ENCODE measurements at places on chromosomes 7 and 10.

- DNase-seq, result no peak
Measured at GRCh38 chr10:107398115-107398514, 233.6 kb upstream of the SORCS1 start.

- no peak for DNase-seq
Measured at GRCh38 chr7:143229054-143229790, 7.4 kb downstream of the TAS2R40 start.

GRCh38 chr7:80732630-80733029, 94.2 kb downstream of the CD36 start:
- no peak for DNase-seq

DNA sequence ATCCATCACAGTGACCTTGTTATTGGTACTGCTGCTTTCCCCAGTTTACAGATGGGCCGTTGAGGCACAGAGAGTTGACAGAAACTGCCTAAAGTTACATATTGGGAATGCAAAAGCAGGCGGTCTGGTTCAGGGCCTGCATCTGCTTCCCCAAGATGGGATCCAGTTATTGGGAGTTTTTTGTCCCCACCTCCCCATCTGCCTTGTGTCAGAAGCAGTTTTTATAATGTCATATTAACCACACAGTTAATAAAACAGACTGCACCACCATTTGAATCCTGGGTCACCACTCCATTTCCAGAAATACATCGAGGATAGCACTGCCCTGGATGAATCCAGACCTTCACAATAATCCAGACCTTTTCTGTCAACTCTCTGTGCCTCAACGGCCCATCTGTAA, 67.9 kb downstream of the CELF2 start:
- DNase-seq, result no peak

DNA sequence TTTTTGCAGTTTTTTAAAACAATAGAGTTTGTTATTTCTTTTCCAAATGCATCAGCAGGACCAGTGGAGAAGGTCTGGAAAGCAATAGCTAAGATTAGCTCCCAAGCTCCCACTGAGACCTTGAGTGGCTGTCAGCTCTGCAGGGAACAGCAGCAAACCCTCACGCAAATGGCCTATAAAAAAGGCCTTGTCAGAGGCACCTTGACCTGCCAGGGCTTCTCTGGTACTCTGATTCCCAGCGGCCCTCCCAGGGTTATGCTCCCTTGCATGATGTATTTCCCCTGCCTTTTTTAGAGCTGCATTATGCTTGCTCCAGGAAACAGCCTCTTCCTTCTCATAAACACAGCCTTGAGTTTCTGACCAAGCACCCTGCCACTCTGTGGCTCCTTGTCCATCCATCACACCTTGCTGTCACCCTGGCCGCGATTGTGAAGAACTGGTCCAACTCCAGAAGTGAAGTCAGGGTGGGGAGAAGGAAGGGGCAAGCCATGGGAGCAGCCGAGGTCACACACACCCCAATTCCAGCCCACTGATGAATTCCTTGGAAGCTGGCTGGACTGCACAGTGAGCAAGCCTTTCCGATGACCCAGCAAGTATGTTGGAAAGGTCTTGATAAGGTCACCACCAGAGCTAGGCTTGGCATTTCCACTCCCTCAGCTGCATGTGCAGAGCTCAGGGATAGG, 35.3 kb upstream of the NKX2-3 start:
- DNase-seq, result no peak

- no peak for DNase-seq
Measured at GRCh38 chr7:77427996-77428603, 12.0 kb upstream of the GSAP start.

- no peak for DNase-seq
Measured at GRCh38 chr7:2241580-2242540, at the start of the genes MRM2 and NUDT1. MRM2 (minus strand) TSS chr7:2242205; CDS start chr7:2242169, 36 bp downstream. NUDT1 (plus strand) TSS chr7:2242226; CDS start chr7:2244575, 2,349 bp downstream.

DNA sequence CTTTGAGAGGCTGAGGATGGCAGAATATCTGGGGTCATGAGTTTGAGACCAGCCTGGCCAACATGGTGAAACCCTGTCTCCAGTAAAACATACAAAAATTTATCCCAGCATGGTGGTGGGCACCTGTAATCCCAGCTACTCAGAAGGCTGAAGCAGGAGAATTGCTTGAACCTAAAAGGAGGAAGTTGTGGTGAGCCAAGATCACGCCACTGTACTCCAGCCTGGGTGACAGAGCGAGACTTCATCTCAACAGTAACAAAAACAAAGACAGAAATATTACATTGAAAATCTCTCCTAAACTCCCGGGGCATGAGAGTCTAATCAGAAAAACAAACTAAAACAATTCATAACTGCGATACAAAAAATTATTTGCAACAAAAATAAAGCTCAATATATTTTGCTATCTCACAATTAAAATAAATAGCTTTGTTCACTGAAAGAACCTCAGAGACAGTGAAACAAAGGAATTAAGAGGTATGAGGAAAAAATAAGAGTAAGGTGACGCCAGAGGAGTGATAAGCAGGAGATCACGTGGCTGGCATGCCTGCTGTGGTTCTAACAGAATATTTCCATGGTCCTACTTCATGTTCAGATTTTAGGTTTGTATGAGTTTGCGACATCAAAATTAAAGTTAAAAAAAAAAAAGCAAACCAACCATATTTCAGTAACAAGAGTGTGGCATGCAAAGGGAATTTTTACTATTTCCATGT, 527.7 kb upstream of the POM121L12 start:
- no peak for DNase-seq

DNA sequence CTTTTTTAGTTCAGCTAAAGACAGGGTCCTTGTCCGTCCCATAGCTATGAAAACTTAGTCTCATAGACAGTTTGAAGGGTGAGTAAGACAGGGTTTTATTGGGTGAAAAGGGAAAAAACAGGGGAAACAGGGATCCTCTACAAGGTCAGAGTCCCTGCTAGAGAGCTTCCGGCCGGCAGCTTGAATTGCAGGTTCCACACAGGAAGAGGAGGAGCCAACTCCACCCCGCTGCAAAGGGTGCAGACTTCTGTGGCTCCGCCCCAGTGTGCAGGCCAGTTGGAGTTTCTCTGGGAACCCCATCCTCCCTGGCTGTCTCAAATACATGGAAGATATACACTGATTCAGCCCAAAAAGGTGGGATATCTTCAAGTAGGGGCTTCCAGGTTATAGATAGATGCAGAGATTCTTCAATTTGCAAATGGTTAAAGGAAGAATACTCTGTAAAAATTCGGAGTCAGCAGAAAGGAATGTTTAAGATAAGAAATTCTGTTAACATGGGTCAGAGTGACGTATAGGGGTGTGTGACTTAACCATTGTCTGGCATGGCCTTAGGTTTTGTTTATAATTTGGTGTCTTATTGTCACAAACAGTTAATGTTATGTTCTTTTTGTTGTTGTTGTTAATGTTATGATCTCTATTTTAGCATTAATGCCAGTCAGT, 34.6 kb upstream of the HECW1 start:
- DNase-seq, result no peak

- peak; percentile 69 for DNase-seq
Measured at GRCh38 chr7:21939136-21939857, 6.4 kb downstream of the CDCA7L start.

DNA sequence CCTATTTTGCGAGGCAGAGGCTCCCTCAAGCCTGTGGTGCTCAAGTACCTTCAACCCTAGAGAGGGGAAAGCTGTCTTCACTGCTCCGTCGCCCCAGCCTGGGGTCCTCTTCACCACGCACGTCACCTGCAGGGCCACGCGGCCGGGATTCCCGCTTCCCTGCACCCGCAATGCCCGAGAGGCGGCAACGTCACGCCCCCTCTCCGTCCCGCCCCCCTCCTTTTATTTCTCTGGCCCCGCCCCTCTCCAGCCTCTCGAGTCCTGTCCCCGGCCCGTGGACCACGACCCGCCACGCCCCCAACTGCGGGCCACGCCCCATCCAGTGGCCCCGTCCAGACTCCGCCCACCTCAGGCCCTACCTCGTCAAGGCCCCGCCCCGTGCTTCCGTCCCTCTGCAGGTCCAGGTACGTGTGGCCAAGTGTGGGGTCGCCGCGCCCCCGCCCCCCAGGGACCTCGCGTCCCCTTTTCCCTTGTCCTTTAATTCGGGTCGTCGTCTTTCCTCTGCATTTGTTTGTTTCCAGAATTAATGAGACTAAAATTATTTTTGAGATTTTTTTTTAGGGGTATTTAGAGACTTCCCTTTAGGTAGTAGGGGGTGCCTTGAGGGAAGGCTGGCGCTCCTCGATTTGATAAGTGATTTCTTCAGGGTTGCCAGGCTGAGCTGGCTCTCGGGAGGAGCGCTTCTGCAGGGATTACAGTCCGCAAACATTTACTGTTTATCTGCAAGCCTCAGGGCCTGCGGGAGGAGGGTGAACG, 69.8 kb upstream of the BAIAP2L1 start:
- DNase-seq, result no peak

DNA sequence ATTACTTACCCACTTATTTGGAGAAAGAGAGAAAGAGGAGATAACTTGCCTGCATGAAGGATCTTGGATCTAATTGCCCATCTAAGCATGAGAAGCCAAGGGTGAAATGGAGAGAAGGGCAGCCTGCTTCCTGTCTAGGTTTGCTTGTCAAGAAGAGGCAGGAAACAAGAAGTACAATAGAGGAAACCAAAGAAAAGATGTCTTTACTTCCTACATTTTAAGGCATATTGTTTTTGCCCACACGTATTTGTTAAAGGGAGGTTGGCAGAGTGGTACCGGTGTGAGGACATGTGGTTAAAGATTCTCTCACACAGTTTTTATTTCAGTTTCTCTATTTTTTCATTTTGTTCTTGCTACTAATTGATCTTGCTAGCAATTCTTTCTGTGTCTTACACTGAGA, 6.0 kb upstream of the TAS2R38 start:
- no peak for DNase-seq

- peak; percentile 38 for DNase-seq
Measured at GRCh38 chr7:112556633-112557032, 75.8 kb downstream of the LSMEM1 start.

- DNase-seq, result peak; percentile 93
Measured at GRCh38 chr10:117653170-117653515, 110.6 kb downstream of the EMX2 start.

GRCh38 chr7:99027241-99027640, 116.7 kb downstream of the SMURF1 start:
- no peak for DNase-seq

DNA sequence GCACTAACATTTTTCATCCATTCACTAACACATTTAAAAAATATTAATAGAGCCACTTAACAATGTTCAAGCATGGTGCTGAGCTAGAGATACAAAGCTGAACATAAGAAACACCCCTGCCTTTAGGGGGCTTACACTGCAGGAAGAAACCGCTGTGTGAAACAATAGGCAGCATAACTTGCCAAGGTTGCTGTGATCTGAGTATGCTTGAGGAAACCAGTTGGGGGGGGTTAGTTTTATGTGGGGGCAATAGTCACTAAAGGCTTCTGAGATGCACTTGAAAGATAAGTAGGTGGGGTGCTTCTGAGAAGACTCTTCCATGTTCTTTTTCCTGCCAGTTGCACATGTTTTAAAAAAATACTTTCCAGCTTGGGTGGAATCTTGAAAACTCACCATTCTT, 2.8 kb downstream of the RBM17 start:
- DNase-seq, result no peak

DNA sequence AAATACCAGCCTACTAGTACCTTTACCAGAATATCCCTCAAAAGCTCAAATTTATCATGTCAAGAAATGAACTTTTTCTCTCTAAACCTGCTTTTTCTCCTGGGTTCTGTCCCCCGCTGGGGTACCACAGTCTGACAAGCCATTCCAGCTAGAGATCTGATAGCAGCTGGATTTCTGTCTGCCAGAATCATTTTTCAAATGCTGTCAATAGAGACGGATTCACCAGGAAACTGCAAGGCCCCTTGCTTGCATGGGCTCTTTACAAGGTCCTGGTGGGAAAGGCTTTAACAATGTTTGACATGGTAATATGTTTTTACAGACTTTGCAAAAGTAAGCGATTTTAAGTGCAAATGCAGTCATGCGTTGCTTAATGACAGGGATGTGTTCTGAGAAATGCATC, 4.9 kb upstream of the ANXA11 start:
- DNase-seq, result no peak

DNA sequence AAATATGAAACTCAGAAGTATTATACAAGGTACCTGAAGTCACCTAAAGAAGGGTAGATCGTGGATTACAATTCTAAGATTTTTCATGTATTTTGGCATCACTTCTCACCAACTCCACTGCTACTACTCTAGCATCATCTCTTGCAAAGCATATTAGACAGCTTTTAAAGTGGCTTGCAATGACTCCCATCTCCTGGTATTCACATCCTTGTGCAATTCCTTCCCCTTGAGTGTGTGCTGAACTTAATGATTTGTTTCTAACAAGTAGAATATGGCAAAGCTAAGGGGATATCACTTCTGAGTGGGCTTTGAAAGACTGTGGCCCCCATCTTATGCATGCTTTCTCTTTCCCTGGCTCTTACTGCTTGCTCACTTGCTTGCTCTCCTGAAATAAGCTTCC, 280.2 kb downstream of the SNX13 start:
- DNase-seq, result no peak

DNA sequence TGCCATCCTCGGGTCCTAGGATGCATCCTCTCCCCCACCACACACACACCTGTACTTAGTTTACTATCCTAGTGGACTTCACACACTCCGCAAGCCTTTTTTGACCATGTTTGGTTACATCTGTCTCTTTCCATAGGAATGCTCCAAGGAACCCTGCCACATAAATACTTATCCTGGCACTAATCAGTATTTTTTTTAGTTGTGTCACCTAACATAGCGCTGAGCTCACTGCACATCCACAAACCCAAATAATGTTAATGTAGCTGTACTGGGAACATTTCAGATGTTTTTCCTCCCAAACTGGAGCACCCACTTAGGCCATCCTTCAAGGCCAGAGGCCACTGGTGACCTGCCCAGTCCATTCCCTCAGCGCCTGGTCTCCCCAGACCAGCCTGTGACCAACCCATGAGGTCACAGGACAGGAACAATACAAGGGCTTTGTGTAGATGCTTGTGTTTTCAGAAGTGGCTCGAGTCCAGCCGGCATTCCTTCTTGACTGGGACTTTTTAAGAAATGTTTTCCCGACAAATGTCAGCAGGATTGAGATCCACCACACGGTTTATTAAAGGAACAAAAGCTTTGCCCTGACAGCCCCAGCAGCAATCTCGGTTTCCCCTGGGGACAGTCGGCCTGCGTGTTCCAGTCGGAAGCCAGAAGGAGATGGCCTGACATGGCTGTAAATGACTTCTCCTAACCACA, 181.4 kb downstream of the JCAD start:
- DNase-seq, result no peak

- no peak for DNase-seq
Measured at GRCh38 chr7:117284692-117285091, 38.2 kb downstream of the WNT2 start.

DNA sequence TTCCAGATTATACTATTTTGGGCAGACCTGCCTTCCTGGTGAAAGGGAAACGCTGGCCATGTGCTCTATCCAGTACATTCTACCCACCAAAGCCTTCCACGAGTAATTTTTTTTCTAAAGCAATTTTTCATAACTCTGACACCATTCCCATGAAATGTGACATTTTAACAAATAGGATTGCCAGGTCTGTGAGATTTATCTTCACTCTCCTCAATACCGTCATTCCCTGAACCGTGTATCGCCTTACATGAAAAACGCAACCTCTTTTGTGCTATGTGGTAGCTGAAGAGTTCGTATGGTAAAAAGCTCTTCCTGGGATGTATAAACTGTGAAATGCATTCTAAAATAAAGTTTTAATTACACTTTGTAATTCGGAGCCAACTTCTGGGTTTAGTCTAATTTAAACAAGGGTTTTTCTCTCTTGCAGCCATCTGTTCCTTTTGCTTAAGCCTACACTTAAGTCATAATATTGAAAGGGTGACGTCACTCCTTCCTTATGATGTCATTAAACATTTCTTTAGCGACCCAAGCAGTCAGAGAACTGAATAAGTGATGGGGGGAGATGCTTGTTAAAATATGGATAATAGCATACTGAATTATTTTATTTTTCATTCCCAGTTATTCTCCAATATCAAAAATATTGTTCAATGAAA, 27.7 kb downstream of the C1QL3 start:
- DNase-seq, result no peak
